Hematopoietic multipotent progenitor cell (in vitro differentiated cells): ENCODE measurements at places on chromosomes 5 and 9. TPM values are rescaled to one million over a fixed set of nuclear protein-coding genes. Genes with fewer than 3 reads are reported as not detected.

The FST gene
- 0.27 TPM for total RNA-seq

The MLANA gene
- total RNA-seq, result not detected

GRCh38 chr5:178214160-178214803 is 9.9 kb downstream of the HNRNPAB start:
- DNase-seq, result no peak

DNA sequence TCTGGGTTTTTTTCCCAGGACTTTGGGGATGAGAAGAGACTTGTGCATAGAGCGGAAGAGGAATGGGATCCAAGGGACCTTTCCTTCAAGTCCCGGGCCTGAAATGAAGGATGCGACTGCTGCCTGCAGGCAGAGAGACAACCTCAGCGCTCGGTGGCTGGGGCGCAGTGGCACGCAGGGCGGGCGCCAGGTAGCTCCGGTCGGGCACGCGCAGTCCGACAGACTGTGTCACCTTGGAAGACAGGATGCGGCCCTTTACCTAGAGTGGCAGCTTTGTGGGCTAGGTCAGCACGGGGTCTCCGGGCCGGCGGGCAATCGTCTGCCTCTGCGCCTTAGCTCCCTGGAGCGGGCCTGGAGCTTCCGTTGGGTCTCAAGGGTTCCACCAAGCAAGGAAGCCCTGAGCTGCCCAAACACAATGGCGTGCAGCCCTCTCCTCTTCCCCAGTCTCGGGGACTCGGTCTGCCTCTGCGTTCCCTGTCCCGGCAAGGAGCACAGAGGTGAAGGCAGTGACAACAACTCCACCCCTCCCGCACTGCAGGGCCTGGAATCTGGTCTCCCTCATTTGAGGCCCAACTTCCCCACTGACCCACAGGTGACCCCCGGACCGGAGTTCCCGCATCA is 6.0 kb downstream of the BARX1 start:
- DNase-seq, result no peak

- no peak for DNase-seq
Observed at GRCh38 chr9:112856200-112856599, 34.5 kb downstream of the SLC46A2 start.

GRCh38 chr5:93583439-93583767 is 381 bp downstream of the NR2F1 start:
- DNase-seq, result no peak
